ENCODE measurements at places on chromosomes 13 and 19.

- no peak for DNase-seq
Observed at GRCh38 chr19:16898361-16899015, 9.7 kb downstream of the F2RL3 start.

GRCh38 chr13:113915012-113915763 lies 51.3 kb upstream of the GAS6 start:
- no peak for DNase-seq

- no peak for DNase-seq
Observed at GRCh38 chr13:27425158-27425917, 919 bp downstream of the GTF3A start.

- DNase-seq = no peak
Observed at GRCh38 chr19:34269081-34269480, 14.7 kb downstream of the GARRE1 start.

DNA sequence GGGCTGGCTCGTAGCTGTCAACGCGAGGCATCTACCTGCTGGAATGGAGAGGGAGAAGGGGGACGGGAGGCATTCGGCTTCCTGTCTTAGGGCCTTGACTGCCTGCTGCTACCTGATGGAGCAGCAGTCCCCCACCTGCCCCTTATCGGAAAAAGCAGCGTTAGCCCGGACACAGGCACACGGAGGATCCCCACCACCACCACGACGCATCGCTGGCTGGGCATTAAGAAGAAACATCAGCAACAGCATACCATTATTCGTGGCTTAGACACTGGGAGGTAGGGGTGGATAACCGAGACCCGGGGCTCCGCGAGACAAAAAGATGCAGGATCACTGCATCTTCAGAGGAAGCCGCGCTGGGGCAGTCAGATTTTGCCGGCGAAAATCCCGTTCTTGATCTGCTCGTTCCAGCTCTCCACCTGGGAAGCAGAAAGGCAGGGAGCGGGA lies 1.1 kb downstream of the COX6B2 start:
- DNase-seq = no peak

- DNase-seq = no peak
Observed at GRCh38 chr13:40981949-40982348, 37.2 kb downstream of the ELF1 start.

- DNase-seq = no peak
Observed at GRCh38 chr13:81406639-81407292, 1065.8 kb upstream of the SPRY2 start.
